Activated CD4-positive, CD25-positive, alpha-beta regulatory T cell treated with anti-CD3 and anti-CD28 coated beads, Interleukin-2, amount 50 U/mL, for 16 hours (primary cell): ENCODE measurements at places on chromosomes 6 and 20.

DNA sequence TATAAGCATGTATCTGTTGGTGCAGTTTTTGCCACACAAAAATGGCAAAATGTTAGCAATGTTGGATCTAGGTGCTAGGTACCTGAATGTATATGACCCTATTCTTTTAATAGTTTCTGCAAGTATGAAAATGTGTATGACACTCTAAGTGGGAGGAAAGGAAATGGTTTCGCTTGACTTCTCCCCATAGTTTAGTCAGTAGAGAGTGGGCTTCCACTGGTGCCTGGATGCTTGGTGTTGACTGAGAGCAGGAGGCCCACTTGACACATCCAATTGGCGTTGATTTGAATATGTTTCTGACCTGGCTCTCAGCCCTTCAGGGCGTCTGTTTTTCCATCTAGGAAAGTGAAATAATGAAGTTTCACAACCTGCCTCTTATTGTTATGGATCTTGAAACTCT lies 41.8 kb upstream of the GABRR1 start:
- DNase-seq = no peak

DNA sequence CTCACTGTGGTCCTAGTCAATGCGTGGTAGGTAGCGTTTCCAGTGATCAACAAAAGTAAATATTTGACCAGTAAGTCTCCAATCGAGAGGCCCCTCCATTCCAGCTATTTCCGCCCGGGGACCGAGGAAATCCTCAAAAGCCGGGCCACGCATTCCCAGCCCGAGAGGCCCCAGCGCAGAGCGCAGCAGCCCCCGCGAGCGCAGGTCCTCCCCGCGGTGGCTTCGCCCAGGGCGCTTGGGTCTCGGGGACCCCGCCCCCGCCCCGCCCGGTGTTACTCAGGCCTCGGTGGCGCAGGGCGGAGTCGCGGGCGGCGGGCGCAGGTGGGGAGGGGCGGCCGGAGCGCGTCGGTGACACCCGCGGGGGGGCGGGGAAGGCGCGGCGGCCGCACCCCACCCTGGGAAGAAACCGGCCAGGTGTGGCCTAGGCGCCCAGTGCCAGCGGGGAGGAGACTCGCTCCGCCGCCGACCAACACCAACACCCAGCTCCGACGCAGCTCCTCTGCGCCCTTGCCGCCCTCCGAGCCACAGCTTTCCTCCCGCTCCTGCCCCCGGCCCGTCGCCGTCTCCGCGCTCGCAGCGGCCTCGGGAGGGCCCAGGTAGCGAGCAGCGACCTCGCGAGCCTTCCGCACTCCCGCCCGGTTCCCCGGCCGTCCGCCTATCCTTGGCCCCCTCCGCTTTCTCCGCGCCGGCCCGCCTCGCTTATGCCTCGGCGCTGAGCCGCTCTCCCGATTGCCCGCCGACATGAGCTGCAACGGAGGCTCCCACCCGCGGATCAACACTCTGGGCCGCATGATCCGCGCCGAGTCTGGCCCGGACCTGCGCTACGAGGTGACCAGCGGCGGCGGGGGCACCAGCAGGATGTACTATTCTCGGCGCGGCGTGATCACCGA lies at the start of gene DSP:
TSS of gene DSP (plus strand) at position 497 of the 890 bp plus-strand sequence. CDS start at position 742, 245 bp downstream.
- no peak for DNase-seq

DNA sequence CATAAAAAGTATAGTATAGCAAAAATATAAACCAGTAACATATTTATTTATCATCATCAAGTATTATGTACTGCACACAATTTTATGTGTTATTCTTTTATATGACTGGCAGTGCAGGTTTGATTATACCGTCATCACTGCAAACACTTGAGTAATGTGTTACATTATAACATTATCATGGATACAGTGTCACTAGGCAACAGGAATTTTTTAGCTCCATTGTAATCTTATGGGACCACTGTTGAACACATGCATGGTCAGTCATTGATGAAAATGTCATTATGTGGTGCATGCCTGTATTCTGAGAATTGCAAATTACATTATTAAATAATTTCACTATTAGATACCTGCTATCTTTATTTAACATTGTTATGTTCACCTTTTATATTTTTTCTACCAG lies 29.1 kb upstream of the OR2J2 start:
- DNase-seq = no peak

GRCh38 chr20:60395991-60396390 lies 437.8 kb downstream of the CDH26 start:
- no peak for DNase-seq

GRCh38 chr6:47109281-47109680 lies 67.1 kb upstream of the ADGRF1 start:
- DNase-seq = no peak

DNA sequence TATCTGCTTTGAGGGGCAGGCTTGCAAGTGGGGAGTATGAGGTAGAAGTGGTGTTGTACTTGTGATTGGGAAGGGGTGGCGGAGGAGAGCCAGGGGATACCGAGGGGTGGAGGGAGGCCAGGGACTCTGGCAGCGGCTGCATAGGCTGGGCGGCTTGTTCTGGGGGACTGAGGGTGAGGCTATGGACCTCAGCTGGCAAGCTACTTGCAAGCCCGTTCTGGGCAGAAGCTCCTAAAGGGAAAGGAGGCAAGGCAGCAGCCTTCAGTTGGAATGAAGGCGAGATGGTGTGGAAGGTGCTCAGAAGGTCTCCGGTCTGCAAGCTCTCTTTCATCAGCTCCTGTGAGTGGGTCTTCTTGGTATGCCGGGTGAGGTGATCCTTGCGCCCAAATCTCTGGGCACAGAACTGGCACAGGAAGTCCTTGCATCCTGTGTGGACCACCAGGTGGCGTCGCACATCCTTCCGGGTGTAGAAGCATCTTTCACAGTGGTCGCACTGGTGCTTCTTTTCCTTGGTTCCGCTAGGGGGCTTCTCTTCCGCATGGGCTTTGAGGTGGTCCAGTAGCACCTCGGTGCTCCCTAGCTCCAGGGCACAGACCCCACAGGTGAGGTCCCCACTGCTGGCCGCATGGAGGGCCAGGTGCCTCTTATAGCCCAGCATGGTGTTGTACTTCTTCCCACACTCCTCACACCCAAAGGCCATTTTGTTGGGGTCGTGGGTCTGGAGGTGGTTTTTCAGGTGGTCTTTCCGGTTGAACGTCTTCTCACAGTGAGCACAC lies 66.0 kb downstream of the PLAGL1 start:
- DNase-seq = peak; percentile 14

GRCh38 chr6:139977887-139978332 lies 603.5 kb upstream of the CITED2 start:
- DNase-seq = no peak

DNA sequence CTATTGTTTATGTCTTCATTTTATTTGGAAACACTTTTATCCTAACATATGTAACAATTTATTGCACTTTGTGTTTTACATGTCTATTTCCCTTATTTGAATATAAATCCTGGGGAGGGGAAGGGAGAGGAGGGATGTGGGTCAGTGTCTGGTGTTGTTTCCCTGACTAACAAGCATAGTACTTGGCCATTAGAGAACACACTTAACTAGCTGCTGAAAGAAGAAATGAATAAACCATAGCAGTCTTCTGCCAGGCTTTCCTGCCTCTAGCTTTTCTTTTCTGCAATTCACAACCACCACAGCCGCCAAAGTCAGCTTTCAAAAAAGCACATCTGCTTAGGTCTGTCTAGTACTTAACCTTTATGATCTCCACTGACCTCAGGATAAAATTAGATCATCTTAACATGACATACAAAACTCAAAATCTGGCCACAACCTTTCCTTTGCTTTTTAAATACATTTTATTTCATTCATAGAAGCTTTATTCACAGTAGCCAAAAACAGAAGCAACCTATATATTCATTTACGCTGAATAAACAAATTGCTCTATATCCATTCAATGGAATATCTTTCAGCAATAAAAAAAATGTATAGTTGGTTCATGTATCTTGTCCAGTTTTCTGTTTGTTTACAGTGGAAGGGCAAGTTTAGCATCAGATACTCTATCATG lies 16.3 kb downstream of the PDSS2 start:
- no peak for DNase-seq

DNA sequence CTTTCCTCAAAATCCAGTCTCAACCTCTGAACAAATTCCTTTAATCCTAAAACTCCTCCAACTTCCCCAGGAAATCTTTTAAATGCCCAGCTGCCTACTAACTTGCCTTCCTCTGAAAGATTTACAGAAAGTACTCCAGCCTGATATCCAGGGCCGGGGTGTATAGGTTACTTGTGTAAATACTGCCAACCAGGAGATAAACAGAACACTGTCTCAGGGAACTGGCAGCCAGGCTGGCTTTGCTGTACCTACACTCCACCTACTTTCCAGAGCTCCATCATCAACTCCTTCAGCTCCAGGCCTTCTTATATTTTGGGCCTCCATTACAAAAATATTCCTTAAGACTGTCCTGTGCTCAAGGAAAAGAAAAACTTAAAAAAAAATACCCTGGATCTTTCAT lies 85.9 kb downstream of the CEP162 start:
- no peak for DNase-seq

GRCh38 chr6:87714093-87714842 lies 12.2 kb upstream of the AKIRIN2 start:
- DNase-seq = no peak

GRCh38 chr6:152221806-152222628 lies 414.5 kb downstream of the ESR1 start:
- DNase-seq = no peak

DNA sequence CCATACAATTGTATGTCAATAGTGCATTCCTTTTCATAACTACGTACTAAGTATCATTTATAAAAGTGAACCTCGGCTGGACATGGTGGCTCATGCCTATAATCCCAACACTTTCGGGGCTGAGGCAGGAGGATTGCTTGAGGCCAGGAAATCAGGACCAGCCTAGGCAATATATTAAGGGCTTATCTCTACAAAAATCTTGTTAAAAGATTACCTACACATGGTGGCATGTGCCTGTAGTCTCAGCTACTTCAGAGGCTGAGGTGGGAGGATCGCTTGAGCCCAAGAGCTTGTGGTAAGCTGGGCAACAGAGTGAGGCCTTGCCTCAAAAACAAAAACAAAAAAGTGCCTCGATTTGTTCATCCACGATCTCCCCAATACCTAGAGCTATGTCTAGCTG lies 449.7 kb upstream of the SULF2 start:
- DNase-seq = no peak

DNA sequence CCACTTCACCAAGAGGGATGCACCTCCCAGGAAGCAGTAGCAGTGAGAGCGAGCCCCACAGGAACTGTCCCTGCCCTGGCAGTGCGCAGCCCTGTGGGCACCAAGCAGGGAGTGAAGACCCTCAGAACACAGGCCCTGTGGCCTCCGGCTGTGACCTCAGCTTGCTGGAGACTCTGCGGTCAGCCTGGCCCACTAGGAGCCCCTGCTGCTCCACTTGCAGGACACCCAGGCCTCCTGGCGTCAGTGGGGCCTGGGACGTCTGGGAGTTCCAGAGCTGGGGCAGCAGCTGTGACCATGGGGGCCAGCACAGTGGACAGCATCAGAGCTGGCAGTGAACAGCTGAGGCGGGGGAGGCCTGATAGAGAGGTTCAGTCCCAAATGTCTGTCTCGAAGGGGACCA lies 28.3 kb downstream of the PXDC1 start:
- DNase-seq = no peak

DNA sequence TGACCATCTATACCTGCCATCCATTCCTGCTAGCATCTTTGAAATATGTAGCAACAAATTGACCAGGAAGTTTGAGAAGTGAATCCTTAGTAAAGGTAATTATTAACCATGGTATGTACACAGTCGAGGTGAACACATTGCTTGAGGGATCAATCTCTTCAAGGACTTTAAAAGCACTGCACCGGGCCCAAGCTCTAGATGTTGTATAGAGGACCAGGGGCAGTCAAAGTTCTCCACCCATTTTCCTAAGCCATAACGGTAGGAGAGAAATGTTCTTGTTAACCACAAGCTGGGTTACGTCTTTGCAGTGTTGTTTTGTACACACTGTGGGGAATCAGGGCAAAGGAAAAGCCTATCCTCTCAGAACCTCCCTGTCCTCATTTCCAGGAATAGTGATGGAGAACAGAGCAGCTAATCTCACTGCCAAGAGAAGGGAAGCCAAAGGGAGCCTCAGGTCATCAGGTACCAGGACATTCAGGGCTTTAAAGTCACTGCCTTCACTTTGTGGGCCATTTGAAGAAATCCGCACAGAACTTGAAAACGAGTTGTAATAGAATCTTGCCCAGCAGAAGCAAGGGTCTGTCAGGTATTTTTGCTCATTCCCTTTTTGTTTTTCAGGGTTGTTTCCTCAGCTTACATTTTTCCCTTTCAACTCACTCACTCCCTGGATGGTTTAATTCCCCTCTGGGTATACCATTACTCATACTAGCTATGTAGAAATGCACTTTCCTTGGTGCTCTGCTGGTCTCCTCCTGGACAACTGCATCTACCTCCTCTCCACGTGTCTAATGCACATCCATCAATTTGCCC lies 5.3 kb upstream of the PM20D2 start:
- no peak for DNase-seq

DNA sequence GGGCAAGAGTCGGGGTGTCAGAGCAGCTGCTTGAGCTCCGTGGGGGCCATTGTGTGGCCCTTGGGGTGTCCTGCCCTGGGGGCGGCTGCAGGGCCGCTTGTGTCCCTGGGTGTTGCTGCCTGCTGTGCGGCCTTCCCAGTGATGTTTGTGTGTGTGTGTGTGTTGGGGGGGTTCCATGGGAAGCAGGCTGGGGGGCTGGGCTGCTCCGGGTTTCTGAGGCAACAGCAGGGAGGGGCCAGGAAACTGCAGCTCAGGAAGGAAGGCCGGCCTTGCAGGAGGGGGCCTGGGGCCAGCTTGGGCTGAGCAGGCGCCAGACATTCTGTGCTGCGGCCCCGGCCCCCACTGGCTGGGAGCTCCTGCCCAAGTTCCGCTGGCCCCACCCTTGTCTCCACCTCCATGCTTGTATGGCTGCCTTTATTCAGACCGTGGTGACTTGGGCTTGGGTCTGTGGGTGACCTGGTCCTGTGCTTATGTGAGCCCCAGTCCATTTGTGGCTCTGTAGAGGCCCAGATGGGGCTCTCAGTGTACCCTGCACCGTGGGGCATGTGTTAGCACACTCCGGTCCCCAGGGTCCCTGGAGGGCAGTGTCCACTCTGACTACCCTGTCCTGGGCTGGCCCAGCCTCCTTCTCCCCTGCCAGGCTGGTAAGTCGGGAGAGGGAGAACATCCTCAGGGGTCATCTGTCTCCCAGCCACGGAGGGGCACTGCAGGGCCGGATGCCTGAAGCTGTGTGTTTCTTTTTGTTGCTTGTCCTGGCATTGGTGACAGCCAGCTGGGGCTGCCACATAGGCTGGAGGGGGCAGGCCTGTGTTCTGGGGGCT lies 4.6 kb upstream of the SOX18 start:
- no peak for DNase-seq

DNA sequence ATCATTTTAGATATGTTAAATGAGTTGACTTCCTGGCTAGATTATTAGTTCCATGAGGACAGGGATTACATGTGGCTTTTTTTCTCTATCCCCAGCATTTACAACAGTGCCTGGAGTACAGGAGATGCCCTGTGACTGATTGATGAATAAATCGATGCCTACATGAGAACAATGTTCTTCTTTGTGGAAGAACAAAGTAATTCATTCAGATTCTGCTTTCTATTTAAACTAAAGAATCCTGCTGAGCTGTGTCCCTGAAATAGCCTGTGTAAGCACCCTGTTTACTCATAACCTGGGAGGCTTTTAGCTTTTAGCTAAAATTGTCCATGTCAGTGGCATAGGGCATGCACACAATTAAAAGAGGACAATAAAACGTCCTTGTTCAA lies 125.1 kb upstream of the BTBD3 start:
- no peak for DNase-seq

GRCh38 chr6:137791281-137792159 lies 75.5 kb upstream of the TNFAIP3 start:
- DNase-seq = no peak
